Endodermal cell (in vitro differentiated cells): ENCODE measurements at places on chromosomes 1 and 21.

GRCh38 chr1:171263901-171264300, 15.6 kb downstream of the FMO1 start:
- no peak overlapping the region for H3K4me3 ChIP-seq
- no peak overlapping the region for H3K27ac ChIP-seq
- DNase-seq, result no peak
- no peaks in the 10 kb centered on the region for H3K27me3 ChIP-seq
- H3K4me1 ChIP-seq, result peaks cover 4% of the 10 kb centered on the region

- no peak overlapping the region for H3K4me3 ChIP-seq
- no peaks in the 10 kb centered on the region for H3K4me1 ChIP-seq
- H3K27ac ChIP-seq, result no peak overlapping the region
- DNase-seq, result no peak
- no peaks in the 10 kb centered on the region for H3K36me3 ChIP-seq
- H3K27me3 ChIP-seq, result no peaks in the 10 kb centered on the region
These were observed 1.0 kb upstream of the EPS15 start for GRCh38 chr1:51519865-51520699.

DNA sequence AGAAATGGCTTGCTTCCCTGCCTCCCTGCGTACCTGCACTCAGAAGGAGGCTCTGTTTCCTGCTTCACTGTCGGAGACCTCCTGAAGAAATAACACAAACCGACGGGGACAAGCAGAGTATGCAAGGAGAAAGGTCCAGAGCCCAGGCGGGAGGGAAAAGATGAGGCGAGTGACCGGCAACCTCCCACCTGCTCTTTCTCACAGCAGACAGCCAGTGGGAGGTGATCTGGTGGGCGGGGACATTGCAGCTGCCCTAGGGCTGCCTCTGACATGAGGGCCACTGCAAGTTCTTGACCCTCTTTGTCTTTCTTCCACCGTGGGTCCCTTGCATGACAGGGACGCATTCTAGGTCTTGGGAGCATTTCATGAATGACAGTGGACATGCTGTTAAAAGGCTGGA, 368.2 kb downstream of the CAMTA1 start:
- H3K27me3 ChIP-seq, result no peaks in the 10 kb centered on the region
- no peak overlapping the region for H3K27ac ChIP-seq
- peak; percentile 62 for DNase-seq
- H3K36me3 ChIP-seq, result no peaks in the 10 kb centered on the region
- no peak overlapping the region for H3K4me3 ChIP-seq

GRCh38 chr1:46268578-46268977, 21.0 kb downstream of the RAD54L start:
- H3K4me3 ChIP-seq, result no peak overlapping the region
- H3K27me3 ChIP-seq, result no peaks in the 10 kb centered on the region
- H3K36me3 ChIP-seq, result peaks cover 90% of the 10 kb centered on the region

DNA sequence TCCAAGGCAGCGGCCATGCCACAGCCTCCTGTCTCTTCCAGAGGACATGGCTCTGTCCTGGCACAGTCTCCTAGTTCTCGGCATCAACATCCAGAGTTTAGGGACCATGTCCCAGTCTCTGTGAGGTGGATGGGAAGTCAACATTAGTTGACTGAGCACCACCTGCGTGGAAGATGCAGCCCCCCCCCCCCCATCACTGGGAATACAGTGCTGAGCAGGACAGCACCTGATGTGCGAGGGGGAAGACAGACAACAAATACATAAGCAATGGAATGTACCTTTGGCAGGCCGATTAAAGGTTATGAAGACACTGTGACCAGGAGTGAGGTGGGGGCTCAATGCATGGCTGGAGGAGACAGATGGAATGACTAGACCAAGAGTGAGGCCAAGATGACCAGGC, 26.6 kb downstream of the KNCN start:
- H3K27ac ChIP-seq, result no peak overlapping the region
- no peaks in the 10 kb centered on the region for H3K36me3 ChIP-seq
- H3K4me3 ChIP-seq, result no peak overlapping the region
- peaks cover 33% of the 10 kb centered on the region for H3K4me1 ChIP-seq
- peaks cover 62% of the 10 kb centered on the region for H3K27me3 ChIP-seq
